ENCODE measurements at places on chromosomes 2 and 18. TPM values are rescaled to one million over a fixed set of nuclear protein-coding genes. Genes with fewer than 3 reads are reported as not detected.

Gene UPP2
- polyA plus RNA-seq, result not detected

Gene SERPINB13
- not detected for polyA plus RNA-seq

Gene CLEC4F
- polyA plus RNA-seq, result 0.03 TPM

Gene CAD
- 23.4 TPM for polyA plus RNA-seq

Gene TUBA4B
- not detected for polyA plus RNA-seq

Gene THOC1
- polyA plus RNA-seq, result 15.4 TPM

Gene VWC2L
- not detected for polyA plus RNA-seq

Gene TMEM131
- 18.2 TPM for polyA plus RNA-seq

Gene TIGD1
- polyA plus RNA-seq, result 4.5 TPM

Gene MC4R
- polyA plus RNA-seq, result 0.08 TPM

Gene VAMP8
- polyA plus RNA-seq, result 89.9 TPM

Gene USP34
- polyA plus RNA-seq, result 48.2 TPM

Gene EDAR
- 3.9 TPM for polyA plus RNA-seq

Gene ASB18
- not detected for polyA plus RNA-seq

Gene PREB
- 49.1 TPM for polyA plus RNA-seq

Gene DQX1
- polyA plus RNA-seq, result 0.27 TPM

Gene TBR1
- polyA plus RNA-seq, result not detected

Gene VWA3B
- polyA plus RNA-seq, result 0.11 TPM

Gene RBM44
- polyA plus RNA-seq, result 0.34 TPM

Gene COL5A2
- polyA plus RNA-seq, result 112 TPM

Gene ASXL3
- polyA plus RNA-seq, result 1.1 TPM

Gene RAD51AP2
- not detected for polyA plus RNA-seq

Gene ATP6V1B1
- polyA plus RNA-seq, result 0.27 TPM

Gene SERPINB5
- 5.6 TPM for polyA plus RNA-seq

Gene KCNIP3
- polyA plus RNA-seq, result 16.8 TPM

Gene CIB4
- polyA plus RNA-seq, result not detected

Gene NEU4
- polyA plus RNA-seq, result 0.29 TPM

Gene VSNL1
- 1.1 TPM for polyA plus RNA-seq

Gene TRIM43
- not detected for polyA plus RNA-seq

Gene STK17B
- 6.0 TPM for polyA plus RNA-seq

Gene PROM2
- polyA plus RNA-seq, result 25.1 TPM

Gene CRYGC
- polyA plus RNA-seq, result not detected

Gene ALPP
- polyA plus RNA-seq, result not detected

Gene C18orf63
- not detected for polyA plus RNA-seq

Gene CDK15
- polyA plus RNA-seq, result 1.6 TPM

Gene WIPF1
- 45.0 TPM for polyA plus RNA-seq

Measured in urinary bladder (tissue), 4 donors.